ENCODE measurements at places on chromosomes 1 and 21. TPM values are rescaled to one million over a fixed set of nuclear protein-coding genes. Genes with fewer than 3 reads are reported as not detected.

The GNG12 gene
- 0.21 TPM for total RNA-seq

The LPGAT1 gene
- 35.4 TPM for total RNA-seq

The SUSD4 gene
- total RNA-seq, result 7.7 TPM

The CFAP141 gene
- not detected for total RNA-seq

The RUNX3 gene
- total RNA-seq, result 76.4 TPM

The KCNN3 gene
- 0.21 TPM for total RNA-seq

The TSPEAR gene
- not detected for total RNA-seq

The ADAMTS4 gene
- total RNA-seq, result 0.21 TPM

The KIF21B gene
- total RNA-seq, result 41.1 TPM

The CELA3A gene
- not detected for total RNA-seq

The AMPD1 gene
- total RNA-seq, result not detected
